ENCODE measurements at places on chromosomes 2 and 18.

- DNase-seq: no peak
These were observed 12.3 kb downstream of the PMAIP1 start for GRCh38 chr18:59912007-59912550.

DNA sequence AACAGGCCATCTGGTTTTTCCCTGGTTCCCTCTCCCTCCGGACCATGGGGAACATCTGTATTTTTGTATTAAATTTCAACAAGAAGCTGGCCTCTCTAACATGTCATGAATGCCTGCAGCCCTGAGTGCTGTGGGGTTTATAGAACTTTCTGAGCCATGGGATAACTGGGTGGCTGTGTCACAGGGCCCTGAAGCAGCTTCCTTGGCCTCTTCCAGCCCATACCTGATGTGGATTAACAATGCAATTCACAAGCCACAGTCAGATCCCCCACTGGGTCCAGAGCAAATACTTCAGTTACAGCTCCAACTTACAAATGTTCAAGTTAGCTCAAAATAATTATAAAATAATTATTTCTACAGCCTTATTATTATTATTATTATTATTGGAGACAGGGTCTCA lies 307.8 kb upstream of the CELF4 start:
- no peak for DNase-seq

GRCh38 chr18:56532176-56532840 lies 106.1 kb downstream of the TXNL1 start:
- peak; percentile 30 for DNase-seq

DNA sequence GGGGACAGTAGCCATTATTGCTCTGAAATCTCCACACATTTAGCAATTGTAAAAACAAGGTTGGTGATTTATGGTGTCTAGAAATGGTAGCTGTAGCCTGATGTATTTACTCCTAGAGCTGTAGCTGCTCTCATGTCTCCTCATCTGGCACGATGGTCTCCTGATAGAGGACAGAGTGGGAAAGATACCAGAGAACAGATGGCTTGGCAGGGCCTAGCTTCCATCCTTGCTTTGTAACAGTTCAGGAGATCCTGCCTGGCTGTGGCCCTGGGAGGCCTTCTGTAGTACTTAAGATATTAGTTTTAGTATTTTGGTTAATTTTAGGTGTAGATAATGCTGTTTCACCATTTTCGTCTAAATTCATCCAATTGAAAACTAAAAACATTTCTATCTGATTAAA lies 6.7 kb downstream of the ATG16L1 start:
- DNase-seq: no peak

- no peak for DNase-seq
These were observed at the start of gene SLC11A1 for GRCh38 chr2:218381916-218382366. Gene SLC11A1, plus strand, starts transcription at chr2:218382273. Its CDS starts 96 bp downstream, at chr2:218382369.

DNA sequence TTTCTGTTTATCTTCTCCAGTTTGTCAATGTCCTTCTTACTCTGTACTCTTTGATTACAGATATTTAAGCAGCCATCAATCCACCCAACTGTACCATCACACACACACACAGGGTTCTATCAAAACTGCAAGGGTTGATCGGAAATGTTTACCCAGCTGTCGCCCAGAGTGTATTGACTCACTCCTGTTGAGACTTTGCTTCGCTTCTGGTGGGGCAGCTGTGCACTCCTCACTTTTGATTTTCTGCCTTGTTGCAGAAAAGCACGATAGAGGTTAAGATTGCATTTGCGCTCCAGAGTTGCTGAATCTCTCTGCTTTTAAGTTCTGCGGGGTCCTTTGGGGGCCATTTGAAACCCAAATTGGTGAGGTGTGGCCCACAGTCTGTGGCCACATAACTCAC lies 216.2 kb downstream of the SETBP1 start:
- DNase-seq: no peak

DNA sequence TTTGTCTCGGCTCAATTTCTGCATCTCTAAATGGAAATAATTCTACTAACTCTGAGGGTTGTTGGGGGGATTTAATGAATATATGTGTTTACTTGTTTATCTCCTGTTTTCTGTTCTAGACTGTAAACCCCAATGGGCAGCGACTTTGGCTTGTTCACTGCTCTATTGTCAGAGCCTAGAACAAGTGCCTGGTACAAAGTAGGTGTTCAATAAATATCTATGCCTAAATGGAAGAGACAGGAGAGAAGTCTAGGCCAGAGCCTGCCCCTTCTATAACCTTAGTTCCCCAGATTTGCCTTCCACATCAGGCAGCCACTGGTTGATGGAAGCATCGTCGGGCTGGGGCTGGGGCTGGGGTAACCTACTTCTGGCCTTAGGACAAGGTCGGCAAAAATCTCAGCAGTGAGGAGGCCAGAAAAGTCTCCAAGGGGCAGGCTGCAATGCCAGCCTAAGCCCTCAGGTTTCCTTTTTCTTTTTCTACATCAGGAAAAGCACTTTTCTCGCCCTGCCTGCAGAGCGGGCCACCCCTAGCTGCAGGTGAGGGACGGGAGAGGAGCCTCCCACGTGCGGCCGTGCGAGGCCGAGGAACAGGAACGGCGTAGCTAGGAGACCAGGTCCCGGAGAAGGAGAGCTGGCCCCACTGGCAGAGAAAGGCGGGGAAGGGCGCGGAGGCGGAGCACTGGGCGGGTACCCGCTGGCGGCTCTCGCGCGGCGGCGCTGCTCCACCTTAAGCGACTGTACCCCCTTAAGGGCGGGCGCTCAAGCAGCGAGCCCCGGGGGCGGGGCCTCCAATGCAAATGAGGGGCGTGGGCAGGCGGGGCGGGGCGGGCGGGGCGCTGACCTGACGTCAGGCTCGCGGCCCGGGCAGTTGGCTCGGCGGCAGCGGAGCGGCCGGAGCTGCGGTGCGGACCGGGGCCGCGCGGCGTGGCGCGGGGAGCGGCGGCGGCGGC lies at the start of gene CNNM4:
Gene CNNM4 (plus strand): TSS at position 867 of the 950 bp plus-strand sequence. CDS start 98 bp downstream, outside the sequence.
- DNase-seq: peak; percentile 95

DNA sequence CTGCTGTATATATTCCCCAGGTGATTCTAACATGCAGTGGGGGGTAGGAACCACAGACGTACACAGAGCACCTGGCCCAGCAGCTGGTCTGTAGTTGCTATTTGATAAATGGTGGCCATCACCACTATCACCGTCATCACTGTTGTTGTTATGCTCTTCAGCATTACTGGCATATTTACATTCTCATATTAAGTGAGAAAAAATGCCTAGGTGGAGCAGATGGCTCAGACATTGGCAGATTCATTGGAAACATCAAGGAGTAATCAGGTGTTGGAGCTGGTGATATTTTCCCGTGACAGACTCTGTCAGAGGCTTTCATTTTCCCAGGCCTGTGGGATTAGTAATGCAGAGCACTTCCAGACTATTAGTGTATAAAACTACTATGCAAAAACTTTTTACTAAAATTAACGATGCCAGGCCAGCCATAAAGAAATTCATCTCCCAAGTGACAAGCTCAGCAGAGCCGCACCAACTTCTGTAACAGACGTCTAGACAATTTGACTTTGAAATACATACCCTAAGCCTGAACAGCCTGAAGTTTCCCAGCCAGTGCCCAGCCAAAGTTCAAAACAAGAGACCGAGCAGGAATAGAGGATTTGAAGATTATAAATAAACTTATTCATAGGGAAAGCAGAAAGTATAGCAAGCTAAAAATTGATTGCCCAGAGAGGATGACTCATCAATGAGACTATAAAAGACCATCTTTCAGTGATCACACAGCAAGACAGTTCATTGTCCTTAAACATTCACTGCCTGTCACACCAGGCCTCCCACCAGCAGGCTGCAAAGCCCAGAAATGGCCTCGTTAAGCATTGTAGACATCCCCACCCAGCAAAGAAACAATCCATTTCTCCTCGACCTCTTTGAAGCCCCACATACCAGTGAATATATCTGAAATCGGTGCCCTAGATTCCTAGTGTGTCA lies 247.4 kb upstream of the CHAC2 start:
- DNase-seq: no peak

DNA sequence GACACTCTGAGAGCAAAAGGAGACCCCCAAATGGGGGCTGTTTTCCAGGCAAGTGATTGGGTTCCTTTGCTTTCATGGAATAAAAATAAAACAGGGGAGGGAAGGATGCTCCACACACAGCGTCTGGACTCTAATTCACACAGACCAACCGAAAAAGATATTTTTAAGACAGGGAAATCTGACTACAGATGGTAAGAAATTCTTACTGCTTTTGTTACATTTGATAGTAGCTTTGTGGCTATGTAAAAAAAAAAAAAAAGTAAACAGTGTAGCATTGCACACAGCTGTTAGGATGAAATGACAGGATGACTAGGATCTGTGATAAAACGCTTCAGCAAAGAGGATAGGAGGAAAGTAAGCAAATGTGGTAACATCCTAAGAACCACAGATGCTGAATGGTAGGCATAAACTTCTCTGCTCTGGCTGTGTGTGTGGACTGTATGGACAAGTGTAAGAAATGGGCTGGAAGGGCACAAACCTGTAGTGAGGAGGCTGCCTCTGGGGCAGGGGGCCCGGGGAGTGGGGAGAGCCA lies 207.6 kb downstream of the ANAPC1 start:
- DNase-seq: no peak

DNA sequence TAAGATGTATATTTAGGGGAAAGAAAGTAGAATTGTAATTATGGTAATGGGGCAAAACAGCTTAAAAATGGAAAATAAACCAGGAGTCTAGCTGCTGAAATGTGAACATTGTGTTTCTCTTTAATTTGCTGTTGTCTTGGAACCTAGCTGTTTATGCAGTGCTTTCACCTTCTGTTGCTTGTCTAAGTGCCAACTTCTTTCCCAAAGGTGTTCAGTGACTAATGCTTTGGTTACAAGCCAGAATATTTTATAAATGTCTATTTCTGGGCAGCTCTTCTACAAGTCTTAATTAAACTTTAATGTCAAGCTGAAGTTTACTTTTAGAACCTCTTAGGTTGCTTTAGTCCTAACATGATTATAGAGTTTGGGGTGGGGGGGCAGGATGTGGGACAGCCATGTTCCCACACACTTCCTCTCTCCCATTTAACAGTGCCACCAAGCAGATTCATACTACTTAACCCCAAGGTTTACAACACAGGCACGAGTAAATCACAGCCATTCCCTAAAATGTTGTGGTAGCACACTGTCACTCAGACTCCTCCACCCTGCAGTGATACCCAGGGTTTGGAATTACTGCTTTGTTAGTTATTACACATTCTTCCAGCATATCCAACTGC lies 60.6 kb downstream of the ITGA4 start:
- DNase-seq: no peak

DNA sequence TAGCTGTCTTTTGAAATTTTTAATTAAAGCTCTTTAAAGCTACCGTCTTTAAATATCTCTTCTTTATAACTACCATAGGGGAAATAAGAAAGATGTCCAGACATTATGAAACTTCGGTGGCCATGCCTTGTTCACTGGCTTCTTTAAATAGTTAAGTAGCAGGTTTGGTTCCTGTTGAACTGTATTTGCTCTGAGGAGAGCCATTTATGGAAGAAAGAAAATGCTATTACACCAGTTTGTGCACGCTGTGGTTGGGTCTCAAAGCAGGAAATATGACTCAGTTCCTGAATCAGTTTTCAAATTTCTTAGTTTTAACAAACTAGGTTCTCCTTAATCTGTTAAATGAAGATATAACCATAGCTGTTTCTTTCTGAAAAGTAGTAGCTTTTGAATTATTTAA lies 12.2 kb downstream of the ARPC2 start:
- DNase-seq: peak; percentile 77

GRCh38 chr2:150742094-150742493 lies 254.6 kb upstream of the RND3 start:
- no peak for DNase-seq

GRCh38 chr2:46779447-46779941 lies 136.1 kb downstream of the MCFD2 start:
- DNase-seq: no peak

GRCh38 chr2:23312996-23313606 lies 71.9 kb upstream of the KLHL29 start:
- peak; percentile 64 for DNase-seq

DNA sequence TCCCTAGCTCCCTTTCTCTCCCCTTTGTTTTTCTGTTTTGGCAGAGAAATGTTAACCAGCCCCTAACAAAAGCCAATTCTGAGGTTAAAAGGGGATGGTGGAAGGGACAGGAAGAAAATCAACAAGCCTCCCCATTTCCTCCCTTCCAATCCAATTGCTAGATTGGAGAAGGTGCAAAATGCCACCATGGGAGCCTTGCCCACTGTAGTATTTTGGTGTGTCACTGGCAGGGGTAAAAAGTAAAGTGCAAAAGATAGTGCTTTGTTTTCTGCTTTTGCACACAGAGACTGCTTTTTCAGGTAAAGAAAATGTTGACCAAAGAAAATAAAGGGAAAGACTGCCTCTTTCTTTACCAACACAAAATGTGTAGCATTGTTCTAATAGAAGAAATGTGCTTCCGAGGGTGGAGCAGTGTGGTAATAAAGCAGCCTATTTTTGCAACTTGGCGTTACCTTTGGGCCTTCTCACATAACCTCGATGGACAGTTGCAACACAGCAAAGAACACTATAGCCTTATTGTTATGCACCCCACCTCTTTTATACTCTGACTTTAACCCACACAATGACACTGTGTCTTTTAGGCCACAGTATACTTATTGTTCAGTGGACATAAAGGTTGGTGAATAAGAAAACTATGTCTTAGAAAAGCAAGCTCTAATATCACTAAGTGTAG lies 861.8 kb downstream of the BCL11A start:
- DNase-seq: no peak

DNA sequence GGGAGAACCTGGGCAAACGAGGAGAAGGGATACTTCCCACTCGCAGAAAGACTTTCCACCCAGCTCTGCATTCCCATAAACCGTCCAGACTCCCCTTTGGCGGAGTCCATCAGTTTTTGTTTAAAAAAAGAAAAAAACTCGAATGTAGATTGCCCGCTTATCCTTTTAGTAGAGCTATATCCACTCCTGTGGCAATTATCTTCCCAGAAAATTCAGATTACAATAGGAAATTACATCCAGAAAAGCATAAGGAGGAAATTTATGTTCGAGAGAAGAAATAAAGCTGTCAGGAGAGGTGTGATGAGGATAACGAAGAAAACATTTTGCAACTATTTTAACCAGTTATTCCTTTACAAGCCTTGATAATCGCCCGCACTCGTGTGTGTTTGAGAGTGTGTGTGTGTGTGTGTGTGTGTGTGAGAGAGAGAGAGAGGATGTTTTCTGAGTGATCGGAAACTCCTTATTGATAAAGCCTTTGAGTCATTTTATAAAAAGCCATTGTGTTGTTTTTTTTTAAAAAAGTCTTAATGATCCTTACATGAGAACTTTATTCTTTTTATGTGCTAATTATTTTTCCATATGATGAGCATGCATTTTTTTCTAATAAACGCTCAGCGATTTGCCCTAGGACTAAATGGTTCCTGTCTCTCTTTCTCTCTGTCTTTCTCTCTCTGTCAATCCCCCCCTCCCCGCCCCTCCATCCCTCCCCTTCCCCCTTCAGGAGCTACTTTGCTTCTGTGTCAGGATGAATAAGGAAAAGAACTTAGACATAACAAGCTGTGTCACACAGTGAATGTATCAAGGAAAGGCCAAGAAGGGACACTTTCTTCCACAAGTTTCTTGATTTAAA lies 1.1 kb upstream of the PPP3R1 start:
- no peak for DNase-seq
